ENCODE measurements at places on chromosomes 6 and 20. TPM values are rescaled to one million over a fixed set of nuclear protein-coding genes. Genes with fewer than 3 reads are reported as not detected.

Gene SSTR4
- total RNA-seq = not detected

Gene TGM3
- total RNA-seq = not detected

Gene TEAD3
- total RNA-seq = 0.11 TPM

Gene ZNF165
- 5.1 TPM for total RNA-seq
